KBM-7 (cell line): ENCODE measurements at places on chromosomes 6 and 20.

DNA sequence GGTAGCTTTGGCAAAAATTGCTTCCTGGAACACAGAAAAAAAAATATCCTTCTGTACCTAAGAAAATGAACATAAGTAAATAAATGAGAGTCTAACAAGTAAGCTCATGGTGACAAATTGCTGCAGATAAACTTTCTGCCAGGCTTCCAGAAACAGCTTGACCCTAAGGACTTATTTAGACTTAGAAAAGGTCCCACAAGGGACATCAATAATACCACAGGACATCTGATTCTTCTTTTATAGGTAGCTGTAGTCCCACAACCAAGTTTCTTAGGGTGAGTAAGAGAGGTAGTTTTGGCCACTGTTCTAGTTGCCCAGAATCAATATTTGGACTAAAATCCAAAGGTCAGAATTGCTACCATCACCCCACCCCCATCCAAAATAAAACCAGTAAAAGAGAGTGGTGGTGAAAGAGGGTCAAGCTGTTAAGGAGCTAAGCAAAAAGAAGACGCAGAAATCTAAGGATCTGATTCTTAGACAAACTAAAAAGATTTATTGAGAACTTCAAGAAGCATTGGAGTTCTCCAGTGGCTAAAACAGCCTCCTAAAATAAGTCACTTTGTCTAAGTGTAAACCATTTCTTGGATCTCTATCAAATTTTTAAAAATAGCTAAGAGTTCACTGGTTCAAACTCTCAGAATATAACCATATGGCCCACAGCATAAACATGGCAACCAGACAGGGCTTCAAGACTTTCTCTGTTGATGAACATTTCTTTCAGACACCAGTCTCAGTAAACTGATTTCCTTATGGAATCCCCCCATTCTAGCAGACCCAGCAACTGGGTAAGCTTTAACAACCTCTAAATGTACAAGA, 180.6 kb downstream of the PTPRK start:
- no peak for DNase-seq

GRCh38 chr20:48898896-48899530, 22.5 kb upstream of the ARFGEF2 start:
- DNase-seq: no peak

DNA sequence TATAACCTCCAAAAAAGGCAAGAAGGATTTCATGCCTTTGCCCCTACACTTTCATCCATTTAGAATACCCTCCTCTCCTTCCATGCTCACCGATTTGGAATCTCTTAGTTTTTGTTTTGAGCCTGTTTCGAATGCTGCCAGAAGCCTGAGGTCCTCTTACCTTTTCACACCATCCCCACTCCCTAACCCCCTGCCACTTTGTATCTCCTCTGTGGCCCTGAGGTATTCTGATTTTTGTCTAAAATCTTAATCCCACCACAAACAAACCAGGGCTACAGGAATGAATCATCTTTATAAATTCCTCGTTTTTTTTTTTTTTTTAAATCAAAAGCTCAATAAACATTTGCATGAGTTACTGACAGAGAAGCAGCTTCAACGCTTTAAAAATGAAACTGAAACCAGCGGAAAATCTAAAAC, 1.6 kb upstream of the RPS12 start:
- DNase-seq: peak; percentile 61

GRCh38 chr6:40328386-40328985, 258.7 kb downstream of the LRFN2 start:
- DNase-seq: peak; percentile 17

DNA sequence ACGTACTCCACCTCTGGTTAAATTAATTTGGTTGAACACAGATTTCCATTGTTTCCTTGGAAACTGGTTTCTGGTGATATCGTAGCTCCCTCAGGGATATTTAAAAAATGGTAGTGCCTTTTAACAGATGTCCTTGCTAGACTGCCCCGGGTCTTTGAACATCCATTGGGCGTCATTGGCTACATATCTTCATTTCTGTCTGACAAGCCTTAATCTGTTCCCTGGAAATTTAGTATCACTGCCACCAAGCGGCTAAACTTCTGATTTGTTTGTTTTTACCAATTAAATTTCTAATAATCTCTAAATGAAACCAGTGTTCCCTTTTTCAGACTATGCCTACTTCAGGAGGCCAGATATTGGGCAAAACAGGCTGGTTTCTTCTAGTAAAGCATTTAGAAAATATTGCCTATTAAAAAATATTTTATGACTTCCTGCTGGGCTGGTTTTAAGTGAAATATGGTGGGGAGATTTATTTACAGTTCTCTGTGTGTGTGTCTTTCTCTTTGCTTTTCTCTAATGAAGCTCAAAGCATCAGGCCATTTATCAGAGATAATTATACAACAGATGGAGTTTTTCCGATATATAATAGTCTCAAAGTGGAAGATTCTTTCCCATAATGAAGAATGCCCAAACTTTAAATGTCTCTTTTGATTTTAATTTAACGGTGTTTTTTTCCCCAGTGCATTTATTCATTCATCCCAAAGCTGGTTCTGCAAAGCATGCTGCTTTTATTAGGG, 249.5 kb downstream of the ZFAND3 start:
- no peak for DNase-seq

DNA sequence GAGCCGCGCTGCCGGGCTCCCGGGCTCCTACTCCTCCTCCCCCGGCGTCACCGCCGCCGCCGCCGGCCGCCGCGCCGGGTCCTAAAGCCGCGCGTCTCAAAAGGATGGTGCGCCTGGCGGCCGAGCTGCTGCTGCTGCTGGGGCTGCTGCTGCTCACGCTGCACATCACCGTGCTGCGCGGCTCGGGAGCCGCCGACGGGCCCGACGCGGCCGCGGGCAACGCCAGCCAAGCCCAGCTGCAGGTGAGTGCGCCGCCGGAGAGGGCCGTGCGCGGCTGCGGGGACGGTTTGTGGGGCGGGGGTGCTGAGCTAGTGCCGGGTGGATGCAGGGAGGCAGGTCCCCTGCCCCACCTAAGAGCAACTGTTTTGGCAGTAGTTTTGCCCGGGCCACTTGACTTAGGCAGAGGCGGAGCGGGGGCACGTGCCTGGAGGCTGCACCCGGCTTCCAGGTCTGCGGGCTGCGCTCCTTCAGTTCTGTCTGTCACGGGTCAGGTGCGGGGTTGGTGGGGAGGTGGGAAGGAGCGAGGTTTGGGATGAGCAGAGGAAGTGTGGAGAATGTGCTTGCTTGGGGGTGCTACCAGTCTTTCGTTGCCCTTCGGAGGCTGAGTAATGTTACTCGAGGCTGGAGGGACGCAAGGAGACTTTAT, 722 bp downstream of the ISM1 start:
- DNase-seq: peak; percentile 45

DNA sequence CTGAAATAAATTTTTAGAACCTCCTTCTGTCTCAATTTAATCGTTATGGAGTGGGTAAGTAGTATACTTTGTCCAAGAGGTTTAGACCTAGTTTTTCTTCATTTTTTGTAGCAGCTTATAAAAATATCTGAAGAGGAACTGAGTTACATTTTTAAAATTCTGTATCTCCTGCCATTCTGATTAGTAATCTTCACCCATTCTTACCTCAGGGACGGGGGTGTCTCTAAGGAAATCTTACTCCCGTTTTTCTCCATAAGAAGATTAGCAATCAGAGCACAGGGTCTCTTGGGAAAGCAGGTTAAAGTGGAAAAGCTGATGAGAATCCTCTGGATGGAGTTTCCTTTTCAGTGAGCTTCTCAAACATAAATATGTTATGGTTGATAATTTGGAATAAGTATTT, 259.3 kb upstream of the FAM83B start:
- DNase-seq: no peak

DNA sequence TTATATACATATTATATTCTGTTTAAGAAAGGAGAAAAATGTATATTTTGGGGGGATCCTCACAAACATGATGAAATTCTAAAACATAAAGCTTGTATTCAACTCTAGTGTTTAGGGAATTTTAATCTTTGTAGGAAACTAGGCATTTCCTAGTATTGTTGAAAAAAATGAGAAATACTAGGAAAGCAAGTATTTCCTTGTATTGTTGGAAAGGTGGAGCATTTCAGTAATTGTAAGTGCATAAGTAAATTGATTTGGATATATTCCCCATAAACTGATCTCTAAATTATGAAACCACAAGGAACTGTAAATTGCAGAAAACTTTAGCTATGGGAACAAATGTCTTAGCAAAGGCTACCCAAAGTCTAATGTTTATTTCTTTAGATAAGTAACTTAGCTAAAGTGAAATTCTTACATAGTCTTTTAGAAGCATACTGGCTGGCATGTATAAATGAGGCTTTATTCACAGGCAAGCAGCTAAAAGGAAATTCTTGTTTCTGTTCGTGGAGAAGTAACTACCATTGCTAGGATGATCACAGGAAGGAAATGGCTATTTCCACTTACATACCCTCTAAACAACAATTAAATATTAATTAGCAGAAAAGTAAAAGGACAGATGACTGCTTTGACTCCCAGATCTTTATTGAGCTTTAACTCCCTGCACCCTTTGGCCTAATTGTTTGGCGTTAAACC, 19.9 kb upstream of the NRN1 start:
- DNase-seq: no peak

DNA sequence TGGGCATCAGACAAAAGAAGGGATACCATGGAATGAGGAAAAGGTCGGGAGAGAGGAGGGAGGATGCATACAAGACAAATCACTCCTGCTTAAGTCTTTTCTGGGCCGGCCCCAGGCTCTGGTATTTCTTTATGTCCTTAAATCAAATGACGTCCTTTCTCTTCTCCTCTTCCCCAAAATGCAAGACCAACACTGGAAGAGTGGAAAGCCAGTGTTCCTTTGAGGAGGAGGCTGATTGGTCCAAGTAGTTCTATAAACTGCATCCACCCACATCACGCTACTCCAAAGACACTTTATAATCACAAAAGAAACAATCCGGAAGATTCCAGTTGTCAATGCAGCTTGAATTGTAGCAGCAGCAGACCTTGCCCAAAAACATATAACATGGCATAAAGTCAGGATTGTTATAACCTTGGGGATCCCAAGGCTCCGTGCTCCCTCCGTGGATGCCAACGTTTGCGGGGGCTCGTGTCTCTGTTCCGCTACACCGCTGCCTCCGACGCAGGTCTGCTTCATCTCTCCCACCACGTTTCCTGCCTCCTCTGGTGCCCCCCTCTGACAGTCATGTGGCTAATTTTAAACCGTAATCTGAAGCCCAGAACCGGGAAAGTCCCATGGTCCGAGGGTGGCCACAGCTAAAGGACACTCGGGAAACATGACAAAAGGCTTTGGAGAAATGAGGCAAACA, 47.1 kb downstream of the MCUR1 start:
- peak; percentile 41 for DNase-seq

DNA sequence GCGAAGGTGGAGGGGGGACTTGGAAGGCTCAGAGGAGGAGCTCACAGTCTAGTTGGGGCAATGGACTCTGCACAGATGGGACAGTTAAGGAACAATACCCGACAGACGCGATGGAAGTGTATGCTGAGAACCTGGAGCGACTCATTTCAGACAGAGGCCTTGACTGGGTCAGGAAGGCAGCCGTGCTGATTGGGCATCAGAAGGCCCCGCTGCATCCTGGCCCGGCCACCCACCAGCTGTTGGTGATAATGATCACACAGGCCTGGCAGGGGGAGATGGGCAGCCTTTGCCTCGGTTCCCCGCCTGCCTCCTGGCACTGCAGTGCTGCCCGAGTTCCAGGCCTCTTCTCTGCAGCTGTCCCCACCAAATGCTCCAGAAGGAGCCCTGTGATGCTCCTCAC, 62.4 kb downstream of the MDGA1 start:
- no peak for DNase-seq
